ENCODE measurements at places on chromosomes 2 and 18.
A peak's percentile ranks its signal among the peaks of the same experiment; 100 is the strongest.

GRCh38 chr2:58634653-58635370 lies 393.7 kb upstream of the FANCL start:
- no peak for DNase-seq

DNA sequence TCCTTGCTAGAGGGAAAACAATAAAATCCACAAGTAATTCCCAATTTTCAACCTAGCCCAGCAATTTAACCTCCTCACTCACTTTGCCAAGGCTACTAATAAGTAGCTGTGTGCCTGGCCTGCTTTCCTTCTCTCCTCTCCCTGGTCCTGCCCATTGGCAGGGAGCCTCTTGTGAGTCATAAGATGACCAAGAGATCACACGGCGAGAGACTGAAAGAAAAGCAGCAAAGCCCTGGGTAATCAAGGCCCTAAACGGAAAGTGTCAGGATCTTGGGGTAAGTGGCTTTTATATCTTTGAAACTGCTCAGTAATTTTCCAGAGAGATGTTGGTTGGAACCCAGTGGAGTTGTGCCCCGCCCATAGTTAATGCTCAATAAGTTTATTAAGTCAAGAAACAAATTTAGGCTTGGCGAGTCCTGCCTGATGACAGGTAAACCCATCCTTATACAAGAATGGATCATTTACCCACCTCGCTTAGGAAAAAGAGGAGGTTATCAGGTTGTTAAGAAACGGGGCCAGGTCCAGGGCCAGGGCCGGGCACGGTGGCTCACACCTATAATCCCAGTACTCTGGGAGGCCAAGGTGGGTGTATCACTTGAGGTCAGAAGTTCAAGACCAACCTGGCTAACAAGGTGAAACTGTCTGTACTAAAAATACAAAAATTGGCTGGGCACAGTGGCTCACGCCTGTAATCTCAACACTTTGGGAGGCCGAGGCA lies 10.0 kb upstream of the ADAM17 start:
- DNase-seq = no peak

- no peak for DNase-seq
Measured at GRCh38 chr2:20178249-20178607, 46.7 kb downstream of the SDC1 start.

GRCh38 chr2:40851661-40852060 lies 399.8 kb upstream of the SLC8A1 start:
- no peak for DNase-seq

DNA sequence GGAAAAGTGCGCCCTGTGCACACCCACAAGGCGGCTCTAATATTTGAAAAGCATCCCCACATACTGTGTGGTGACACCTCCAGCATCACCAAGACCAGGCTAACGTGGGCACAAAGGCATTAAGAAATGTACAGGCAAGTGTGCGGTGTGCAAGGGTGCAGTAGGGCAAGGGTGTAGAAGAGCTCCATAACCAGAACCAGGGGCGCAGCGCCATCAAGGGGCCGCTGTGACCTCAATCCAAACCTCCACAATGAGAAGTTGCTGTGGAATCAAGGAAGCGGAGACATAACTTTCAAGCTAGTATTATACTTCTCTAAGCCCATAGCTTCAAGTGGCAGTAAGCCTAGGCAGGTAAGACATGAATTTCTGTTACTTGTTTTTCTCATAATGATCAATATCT lies 13.0 kb downstream of the L3MBTL4 start:
- peak; percentile 37 for DNase-seq

DNA sequence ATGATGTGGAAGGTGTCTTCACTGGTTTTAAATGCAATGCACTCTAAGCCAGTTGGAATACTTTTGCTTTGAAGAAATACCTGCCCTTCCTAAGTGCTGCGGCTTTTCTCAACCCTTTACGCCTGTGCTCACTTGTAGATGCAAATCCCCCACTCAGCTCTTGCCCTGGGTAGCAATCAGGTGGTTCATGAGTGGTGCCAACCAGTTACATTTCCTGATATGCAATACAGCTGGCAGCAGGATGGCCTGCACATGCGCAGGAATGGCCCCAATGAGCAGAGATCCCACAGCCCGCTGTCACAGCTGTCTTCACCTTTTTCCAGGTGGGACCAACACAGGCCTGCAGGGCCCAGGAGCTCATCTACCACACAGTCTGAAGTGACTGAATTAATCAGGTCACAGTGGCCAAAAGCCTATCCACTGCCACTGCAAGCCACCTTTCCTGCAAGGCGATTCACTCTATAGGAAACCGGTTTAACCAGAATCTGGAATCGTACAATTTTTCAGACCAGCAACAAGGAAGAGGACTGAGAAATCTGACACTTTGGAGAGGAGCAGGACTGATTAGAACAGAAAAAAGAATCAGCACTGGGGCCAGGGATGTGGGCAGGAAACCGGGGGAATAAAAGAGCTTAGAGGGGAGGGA lies 247.8 kb downstream of the MYT1L start:
- DNase-seq = no peak

GRCh38 chr2:85853499-85854165 lies 35.2 kb downstream of the ST3GAL5 start:
- no peak for DNase-seq

DNA sequence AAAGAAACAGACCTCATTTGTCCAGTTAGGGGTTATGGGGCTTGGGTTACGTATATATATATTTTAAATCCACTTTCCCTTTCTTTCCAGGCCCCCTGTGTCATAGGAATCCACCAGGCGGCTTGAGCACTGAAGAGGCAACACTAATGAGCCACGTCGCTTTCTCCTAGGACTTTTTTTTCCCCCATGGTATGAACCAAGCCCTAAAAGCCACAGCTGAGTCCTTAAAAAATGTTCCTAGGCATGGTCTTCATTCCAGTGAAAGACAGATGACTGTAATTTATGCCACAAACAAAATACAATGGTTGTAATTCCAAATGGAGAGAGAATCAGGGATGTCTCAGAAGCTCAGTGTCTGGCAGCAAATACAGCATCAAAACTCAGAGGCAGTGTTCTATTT lies 146.8 kb downstream of the EPHA4 start:
- DNase-seq = no peak

GRCh38 chr2:22683914-22684313 lies 701.1 kb upstream of the KLHL29 start:
- no peak for DNase-seq

DNA sequence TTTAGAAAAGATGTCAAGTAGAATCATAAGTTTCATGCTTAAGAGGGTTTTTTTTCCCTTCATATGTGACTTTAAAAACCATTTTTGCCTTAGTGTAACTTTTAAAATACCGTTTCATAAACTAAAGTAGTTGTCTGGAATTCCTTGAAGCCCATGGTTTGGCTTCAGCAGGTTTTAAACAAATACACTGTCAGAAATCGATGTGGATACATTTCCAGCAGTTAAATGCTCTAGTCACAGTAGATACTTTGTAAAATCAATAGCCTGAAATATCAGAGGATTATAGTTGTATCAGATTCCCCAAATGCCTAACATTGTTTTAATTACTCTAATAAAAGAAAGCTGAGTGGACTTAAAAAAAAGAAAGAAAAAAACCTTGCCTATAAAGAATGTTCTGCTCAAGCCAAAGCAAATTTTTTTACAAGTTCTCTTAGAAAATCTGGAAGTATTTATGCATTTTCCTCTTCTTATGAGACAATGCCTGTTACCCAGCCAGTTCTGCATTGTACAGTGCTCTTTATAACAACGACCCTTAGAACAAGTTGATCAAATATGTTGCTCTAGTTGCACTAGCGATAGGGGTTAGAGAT lies 260.5 kb downstream of the LTBP1 start:
- no peak for DNase-seq

GRCh38 chr18:76633588-76634269 lies 138.7 kb upstream of the ZNF516 start:
- no peak for DNase-seq

DNA sequence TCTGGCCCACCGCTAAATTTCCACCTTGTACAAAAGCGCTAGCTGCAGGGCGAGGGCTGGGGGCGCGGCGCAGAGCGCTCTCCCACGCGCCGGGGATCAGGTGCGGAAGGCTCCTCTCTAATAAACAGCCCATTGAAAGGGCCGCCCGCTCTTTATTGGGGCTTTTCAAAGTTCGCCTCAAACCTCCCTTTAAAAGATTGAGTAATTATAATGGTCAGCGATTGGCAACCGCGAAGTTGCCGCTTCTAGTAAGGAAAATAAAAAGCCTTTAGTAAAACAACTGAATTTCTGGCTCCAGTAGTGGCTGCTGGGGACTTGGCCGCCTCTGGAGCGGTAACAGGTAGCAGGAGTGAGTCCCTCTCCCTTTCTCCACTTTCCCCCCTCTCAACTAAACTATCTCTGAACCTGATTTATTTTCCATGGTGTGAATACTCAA lies 755 bp downstream of the NEUROD1 start:
- DNase-seq = no peak

- DNase-seq = peak; percentile 6
Measured at GRCh38 chr2:31051258-31052140, 86.7 kb downstream of the GALNT14 start.

- no peak for DNase-seq
Measured at GRCh38 chr2:29829841-29830240, 91.5 kb downstream of the ALK start.

- no peak for DNase-seq
Measured at GRCh38 chr2:122753336-122753735, 997.9 kb downstream of the TSN start.

GRCh38 chr2:58376592-58376991 lies 135.5 kb upstream of the FANCL start:
- DNase-seq = no peak

- no peak for DNase-seq
Measured at GRCh38 chr18:63472380-63472779, 4.4 kb upstream of the SERPINB5 start.

DNA sequence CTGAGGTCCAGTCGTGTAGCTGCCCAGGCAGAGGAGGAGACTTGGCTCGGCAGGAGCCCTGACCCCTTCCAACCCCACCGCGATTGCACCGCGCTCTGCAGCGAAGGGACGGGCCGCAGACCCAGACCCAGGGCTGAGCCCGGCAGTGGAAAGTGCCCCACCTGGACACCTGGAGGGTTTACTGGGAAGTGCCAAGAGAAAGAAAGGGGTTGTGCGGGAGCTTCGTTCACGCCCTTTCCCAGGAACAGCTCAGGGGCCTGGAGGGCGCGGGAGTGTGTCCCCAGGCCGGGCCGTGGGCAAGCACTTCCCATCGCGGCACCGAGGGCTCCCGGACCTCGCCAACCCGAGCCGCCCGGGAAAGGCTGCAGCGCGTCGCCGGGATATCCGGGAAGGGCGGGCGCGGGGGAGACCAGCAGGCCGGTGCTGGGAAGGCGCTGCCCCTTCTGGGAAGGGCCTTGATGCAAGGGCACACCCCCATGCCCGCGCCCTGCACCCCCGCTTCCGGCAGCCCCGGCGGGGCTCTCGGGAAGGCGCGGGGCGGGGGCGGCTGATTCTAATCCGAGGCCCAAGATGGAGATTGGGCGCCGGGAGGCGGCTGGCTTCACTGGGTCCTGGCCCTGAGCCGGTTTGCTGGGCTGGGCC lies 36.1 kb upstream of the MRPL33 start:
- DNase-seq = peak; percentile 82

GRCh38 chr2:26623541-26624495 lies 17.3 kb downstream of the CIB4 start:
- DNase-seq = peak; percentile 36

- DNase-seq = peak; percentile 70
Measured at GRCh38 chr2:41698678-41699422, 349.0 kb upstream of the PKDCC start.

GRCh38 chr2:97714950-97715652 lies 1.7 kb downstream of the ZAP70 start:
- no peak for DNase-seq

DNA sequence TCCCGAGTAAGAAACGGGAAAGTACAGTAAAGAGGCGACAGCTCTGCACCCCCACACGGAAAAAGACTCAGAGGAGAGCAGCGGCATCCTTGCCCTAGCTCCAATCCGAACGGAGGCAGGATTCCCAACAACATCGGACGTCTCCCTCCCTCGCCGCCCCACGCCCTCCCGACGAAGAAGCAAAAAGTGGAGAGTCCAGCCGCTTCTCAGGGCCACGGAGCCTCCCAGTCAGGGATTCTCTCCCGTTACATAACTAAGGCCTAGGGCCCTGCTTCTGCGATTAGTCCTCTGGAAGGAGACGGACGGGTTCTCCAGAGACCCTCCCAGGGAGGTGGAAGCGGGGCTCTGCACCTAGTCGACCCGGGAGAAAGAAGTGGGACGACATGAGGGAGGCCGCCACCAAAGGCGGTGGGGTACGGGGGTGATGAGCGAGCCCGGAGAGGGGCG lies 587 bp downstream of the SUMO1 start:
- peak; percentile 45 for DNase-seq

DNA sequence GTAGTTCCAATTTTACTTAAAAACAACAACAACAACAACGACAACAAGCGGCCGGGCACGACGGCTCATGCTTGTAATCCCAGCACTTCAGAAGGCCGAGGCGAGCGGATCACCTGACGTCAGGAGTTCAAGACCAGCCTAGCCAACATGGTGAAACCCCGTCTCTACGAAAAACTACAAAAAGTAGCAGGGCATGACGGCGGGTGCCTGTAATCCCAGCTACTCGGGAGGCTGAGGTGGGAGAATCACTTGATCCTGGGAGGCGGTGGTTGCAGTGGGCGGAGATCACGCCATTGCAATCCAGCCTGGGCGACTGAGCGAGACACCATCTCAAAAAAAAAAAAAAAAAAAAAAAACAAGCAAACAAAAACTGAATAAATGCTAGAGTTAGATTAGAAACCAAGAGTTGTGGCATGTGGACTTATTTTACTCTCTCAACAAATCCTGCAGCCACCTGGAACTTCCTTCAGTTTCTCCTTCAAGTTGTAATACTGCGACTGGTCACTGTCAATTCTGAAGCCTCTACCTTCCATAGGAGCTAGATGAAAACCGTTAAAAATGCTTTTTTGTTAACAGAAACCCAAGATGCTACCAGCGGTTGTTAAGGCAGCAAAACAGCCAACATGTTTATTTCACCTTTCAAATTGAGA lies 1.3 kb downstream of the ATP5F1A start:
- no peak for DNase-seq

- DNase-seq = no peak
Measured at GRCh38 chr18:49961271-49961670, 147.9 kb upstream of the ACAA2 start.

GRCh38 chr18:34758378-34758948 lies 48.4 kb downstream of the DTNA start:
- no peak for DNase-seq

DNA sequence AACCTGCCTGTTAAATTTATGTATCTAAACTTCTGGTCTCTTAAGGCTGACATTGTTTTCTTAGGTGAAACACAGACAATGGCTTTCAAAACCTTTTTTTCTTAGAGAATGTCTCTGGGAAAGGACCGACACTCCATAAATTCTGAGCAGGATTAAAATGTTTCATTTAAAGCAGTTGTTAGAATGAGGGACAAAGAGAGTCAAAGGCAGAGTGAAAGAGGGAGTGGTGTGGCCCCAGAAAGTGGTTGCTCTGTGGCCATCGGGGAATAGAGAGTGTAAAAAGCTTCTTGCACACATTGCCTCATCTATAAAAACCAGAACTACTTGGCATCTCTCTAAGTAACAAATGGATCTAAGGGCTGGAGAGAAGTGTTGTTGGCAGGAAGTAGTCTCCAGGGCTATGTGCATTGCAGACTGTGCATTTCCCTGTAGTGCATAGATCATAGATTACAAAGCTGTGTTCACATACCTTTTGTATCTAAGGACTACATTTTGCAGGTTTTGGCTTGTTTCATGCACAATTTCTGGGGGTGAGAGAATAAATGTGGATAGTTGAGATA lies 3.6 kb downstream of the RPRM start:
- DNase-seq = no peak

- DNase-seq = no peak
Measured at GRCh38 chr2:85959185-85959584, 70.4 kb upstream of the ST3GAL5 start.
